GM06990 (cell line): ENCODE measurements at places on chromosomes 12 and 14.

- DNase-seq: peak; percentile 75
These were observed 36.7 kb upstream of the IL22 start for GRCh38 chr12:68290126-68290525.

DNA sequence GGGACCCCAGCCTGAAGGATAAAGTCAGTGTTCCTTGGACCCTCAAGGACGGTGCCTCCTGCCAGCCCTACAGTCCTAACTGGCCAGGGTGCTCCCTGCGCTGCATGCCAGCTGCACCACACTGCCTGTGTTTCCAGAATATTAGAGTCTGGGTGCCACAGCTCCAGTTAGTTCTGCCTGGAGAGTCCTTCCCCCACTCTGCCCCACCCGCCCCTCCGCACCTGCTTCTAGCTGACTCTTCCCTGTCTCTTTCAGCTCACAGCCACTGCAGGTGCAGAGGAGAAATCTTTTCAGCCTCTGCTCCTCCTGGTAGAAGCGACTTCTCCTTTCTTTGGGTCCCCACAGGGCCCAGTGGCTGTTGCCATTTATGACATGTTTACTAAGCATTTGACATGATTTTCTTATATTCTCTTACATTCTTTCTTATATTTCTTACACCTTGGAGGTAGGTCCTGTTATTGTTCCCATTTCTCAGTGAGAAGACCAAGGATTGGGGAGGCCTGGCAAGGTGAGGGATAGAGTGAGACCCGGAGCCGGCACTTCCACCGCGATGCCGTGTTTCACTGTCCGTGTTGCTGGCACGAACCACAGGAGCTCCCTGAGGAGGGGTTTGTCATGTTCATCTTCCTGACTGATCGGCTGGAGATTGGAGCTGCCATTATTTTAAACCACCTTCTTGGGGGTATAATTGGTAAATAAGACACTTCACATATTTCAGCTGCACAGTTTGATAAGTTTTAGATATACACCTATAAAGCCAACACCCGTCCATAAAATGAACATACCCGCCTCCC lies 29.4 kb downstream of the SYNE3 start:
- DNase-seq: no peak

DNA sequence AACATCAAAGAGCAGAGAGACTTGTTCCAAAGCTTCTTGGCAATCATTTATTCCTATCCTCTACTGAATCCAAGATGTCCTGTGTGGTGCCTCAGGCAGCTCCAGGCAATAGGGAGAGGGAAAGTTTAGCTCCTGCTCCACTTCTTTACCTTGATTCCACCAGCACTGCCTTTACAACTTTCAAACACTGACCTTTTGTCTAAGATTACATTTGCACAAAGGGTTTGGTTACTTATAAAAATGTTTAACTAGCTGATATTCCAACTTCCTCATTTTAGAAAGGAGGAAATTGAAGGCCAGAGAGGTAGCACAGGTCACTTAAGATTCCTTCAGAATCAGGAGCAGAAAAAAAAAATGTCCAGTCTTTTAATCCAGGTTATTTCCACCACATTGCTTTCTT lies 192.7 kb downstream of the BTG1 start:
- no peak for DNase-seq

DNA sequence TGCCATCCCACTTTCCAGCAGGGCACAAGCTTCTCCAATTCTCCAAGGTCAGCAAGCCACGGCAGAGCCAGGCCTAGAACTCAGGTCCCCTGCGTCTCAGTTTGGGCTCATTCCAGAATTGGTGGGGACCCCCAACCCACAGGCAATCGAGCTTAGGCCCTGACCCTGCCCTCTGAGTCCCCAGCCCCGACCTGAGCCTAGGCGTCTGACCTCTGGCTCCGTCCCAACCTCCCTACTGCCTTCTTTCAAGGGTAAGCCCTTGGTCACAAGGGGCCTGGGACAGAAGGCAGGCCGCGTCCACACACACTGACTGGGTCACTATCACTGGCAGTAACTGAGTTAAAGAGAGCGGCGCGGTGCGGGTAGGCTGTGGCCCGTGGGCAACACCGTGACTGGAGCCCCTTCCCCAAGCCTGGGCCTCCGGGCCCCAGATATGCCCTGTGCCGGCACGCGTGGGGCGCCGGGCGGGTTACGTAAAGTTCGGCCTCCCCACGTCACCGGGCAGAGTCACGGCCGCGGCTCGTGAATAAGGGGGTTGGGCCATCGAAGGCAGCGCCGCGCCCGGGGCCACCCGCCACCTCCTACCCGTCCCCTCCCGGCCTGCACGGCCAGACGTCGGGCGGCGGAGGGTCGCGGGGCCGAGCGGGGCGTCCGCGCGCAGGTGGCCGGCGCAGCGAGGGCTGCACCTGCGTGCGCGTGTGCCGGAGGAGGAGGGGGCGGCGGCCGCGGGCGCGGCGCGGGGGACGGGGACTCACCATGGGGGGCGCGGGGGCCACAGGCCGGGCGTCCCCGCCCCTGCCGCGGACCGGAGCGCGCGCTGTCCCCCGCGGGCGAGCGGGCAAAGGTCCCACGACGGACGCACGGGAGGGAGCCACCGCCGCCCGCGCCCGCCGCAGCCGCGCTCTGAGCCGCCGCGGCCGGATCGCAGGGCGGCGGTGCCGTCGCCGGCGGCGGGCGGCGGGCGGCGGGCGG lies 516 bp downstream of the ANKRD9 start:
- no peak for DNase-seq

DNA sequence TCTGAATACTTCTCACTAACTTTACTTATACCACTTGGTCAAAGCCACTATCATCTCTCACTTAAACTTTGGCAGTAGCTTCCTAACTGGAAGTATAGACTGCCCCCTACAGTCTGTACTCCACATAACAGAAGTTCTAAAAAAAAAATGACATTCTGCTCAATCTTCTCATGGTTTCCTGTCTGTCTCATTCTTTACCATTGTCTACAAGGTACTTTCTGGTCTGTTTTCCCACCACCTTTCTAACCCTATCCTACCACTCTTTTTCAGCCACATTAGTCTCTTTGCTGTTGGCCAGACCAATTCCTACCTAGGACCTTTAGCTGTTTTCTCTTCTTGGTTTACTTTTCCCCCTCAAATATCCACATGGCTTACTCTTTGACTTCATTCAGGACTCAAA lies 14.7 kb downstream of the CPSF6 start:
- DNase-seq: peak; percentile 21

DNA sequence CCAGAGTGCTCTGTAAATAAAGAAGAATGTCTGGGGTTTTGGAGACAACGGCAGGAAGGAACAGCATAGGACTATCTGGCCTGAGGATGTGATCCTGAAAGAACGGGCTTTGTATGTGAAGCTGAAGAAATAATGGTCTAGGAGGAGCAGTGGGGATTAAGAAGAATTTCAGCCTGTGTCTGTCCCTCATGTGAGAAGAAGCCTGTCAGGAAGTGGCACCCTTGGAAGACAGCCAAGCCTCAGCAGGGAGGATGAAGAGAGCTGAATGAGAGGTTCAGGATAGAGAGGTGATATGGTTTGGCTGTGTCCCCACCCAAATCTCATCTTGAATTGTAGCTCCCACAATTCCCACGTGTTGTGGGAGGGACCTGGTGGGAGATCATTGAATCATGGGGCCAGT lies 56.9 kb upstream of the TCL1A start:
- DNase-seq: no peak
